GM12892 (cell line): ENCODE measurements at places on chromosomes 2 and 18.

DNA sequence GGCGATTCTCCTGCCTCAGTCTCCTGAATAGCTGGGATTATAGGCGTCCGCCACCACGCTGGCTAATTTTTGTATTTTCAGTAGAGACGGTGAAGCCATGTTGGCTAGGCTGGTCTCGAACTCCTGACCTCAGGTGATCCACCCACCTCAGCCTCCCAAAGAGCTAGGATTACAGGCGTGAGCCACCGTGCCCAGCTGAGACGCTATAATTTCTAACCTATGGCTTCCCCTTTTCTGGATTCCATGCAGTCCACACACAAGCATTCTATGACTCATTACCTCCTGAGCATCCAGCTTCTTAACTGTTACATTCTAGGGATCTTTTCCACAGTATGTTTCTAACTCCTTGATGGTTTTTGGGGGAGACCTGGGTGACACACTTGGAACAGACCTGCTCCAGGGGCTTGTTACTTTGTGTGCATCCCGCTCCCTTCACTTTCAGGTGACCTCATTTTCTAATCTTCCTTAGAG lies 11.8 kb upstream of the KCMF1 start:
- DNase-seq, result no peak

GRCh38 chr2:85952196-85952734 lies 63.5 kb upstream of the ST3GAL5 start:
- no peak for DNase-seq

DNA sequence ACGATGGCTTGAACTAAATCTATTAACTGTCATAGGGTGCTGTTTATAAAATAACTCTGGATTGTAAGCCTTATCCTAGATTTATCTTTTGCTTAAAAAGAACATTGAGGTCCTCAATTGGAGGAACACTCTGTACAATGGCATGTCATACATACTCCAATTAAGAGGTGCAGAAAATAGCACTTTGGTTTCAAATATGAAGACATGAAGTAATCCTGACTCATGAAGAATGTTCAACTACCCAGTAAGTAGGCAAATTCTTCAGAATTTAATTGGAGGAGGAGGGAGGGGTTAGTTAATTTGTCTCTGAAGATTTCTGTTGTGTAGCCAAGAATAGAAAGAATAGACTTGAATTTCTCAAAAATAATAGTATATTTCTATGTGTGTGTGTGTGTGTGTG lies 36.1 kb downstream of the DCC start:
- no peak for DNase-seq

DNA sequence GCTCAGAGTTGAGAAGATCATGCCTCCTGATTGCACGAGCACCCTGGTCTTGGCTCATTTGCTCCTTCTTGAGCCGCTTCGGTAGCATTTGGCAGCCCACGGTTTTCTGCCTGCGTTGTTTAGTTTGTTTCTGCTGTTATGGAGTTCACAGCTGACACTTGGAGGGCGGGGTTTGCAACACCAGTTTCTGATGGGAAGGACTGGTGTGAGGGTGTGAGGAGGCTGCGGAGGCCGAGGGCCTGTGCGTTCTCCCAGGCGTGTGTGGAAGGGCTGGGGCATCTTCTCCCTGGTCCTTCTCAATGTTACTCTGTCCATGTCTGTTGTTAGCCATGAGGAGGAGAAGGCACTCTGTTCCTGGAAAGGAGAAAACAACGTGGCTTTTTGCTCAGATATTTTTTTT lies 22.9 kb downstream of the NFATC1 start:
- DNase-seq, result no peak
